ENCODE measurements at places on chromosomes 1 and 21. TPM values are rescaled to one million over a fixed set of nuclear protein-coding genes. Genes with fewer than 3 reads are reported as not detected.

DNA sequence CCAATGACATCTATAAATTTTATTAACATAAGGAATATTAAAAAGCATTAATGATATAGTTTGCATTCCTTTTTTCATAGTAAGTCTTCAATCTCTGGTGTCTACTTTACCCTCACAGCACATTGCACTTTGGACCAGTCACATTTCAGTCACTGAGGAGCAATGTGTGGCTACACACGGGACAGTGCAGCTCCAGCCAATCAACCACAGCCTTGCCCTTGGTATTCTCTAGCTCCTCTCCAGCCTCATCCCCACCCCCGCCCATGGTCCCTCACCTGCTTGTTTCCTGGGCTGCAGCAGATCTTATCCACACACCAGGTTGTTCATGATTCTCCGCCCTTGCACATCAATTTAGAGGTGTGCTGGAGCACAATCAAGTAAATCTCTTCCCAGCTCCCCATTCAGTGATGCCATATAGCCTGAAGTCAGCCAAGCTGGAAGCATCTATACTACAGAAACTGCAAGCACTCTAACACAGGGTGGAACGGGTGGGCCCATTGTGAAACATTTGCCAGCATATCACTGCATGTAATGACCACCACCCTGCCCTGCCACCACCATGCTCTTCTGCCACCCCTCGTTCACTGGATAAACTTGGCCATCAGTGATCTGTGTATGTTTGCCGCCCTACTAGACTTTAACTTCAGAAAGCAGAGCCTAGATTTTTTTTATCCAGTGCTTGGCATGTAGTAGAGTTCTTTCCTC, 93.0 kb upstream of the SLC44A3 start:
- peak; percentile 1 for DNase-seq
- H3K4me1 ChIP-seq = no peaks in the 10 kb centered on the region
- H3K27ac ChIP-seq = no peak overlapping the region
- H3K27me3 ChIP-seq = no peaks in the 10 kb centered on the region
- H3K4me3 ChIP-seq = no peak overlapping the region

DNA sequence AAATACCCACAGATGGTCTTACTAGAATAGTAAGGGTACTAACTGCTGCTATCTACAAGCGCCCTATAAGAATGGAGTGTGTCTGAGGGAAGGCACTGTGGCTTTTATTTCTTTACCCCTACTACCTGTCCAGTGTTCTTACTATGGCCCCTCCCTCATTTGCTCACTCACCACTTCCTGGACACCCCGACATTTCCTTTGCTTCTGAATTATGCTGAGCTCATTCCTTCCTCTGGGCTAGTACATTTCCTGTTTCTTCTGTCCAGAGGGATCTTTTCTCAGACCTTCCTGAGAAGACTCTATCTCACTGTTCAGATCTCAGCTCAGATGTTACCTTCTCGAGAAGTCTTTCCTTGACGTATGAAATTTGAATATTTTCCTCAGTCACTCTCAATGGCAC, 192.1 kb upstream of the DAB1 start:
- H3K36me3 ChIP-seq = no peaks in the 10 kb centered on the region
- H3K27ac ChIP-seq = no peak overlapping the region
- no peak overlapping the region for H3K4me3 ChIP-seq
- DNase-seq = no peak
- H3K27me3 ChIP-seq = no peaks in the 10 kb centered on the region

- DNase-seq = no peak
- H3K36me3 ChIP-seq = no peaks in the 10 kb centered on the region
- H3K4me3 ChIP-seq = no peak overlapping the region
- H3K27ac ChIP-seq = no peak overlapping the region
- H3K4me1 ChIP-seq = no peaks in the 10 kb centered on the region
- no peaks in the 10 kb centered on the region for H3K27me3 ChIP-seq
These were observed 23.2 kb downstream of the RPE65 start for GRCh38 chr1:68426594-68426993.

The LCE1E gene
- not detected for total RNA-seq

- H3K27ac ChIP-seq = no peak overlapping the region
- no peak for DNase-seq
- no peaks in the 10 kb centered on the region for H3K36me3 ChIP-seq
- H3K4me3 ChIP-seq = no peak overlapping the region
- H3K27me3 ChIP-seq = no peaks in the 10 kb centered on the region
These were observed 640.6 kb downstream of the PTPRU start for GRCh38 chr1:29876902-29877301.

GRCh38 chr21:44261675-44262295, at the start of gene DNMT3L:
DNMT3L (minus strand) TSS chr21:44261897; CDS start chr21:44261259, 638 bp downstream.
- DNase-seq = no peak
- H3K4me1 ChIP-seq = no peaks in the 10 kb centered on the region
- H3K4me3 ChIP-seq = no peak within 1 kb of the TSS

DNA sequence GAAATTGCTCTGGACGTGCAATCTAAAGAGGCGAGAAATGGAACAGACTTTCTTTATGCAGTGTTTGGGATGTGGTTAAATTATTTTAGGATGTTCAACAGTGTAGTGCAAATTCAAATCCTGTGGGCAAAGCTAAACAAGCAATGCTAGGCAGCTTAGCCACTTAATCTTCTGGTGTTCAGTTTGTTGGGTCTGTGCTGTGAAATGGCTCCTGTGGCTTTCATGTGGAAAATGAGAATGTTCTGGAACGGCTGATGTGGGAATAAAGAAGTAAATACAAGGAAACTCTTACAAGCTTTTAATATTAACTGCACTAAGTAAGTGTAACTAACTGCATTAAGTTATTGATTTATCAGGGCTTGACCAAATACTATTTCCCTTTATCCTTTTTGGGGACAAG, 766.6 kb downstream of the ADGRL2 start:
- no peaks in the 10 kb centered on the region for H3K36me3 ChIP-seq
- H3K4me3 ChIP-seq = no peak overlapping the region
- no peak overlapping the region for H3K27ac ChIP-seq
- H3K27me3 ChIP-seq = no peaks in the 10 kb centered on the region

The KIF17 gene
- total RNA-seq = 4.2 TPM

DNA sequence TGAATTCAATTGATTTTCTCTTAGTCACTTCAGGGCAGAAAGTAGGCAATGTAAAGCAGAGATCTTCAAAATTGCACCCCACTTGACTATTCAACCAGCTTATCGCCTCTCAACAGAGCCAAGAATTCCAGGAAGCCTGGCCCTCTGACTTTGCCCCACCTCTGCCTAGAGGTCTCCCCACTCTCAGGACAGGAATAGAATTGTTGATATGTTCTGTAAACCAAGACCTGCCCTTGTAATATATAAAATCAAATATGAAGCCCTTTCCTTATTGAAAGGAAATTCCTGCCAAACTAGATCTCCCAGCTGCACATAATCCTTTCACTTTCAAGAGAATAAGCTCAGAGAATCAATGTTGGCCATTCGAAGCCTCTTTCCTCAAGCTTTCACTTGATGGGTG, 116.1 kb upstream of the DPT start:
- H3K4me1 ChIP-seq = no peaks in the 10 kb centered on the region
- no peaks in the 10 kb centered on the region for H3K36me3 ChIP-seq
- DNase-seq = no peak
- H3K4me3 ChIP-seq = no peak overlapping the region
- H3K27me3 ChIP-seq = no peaks in the 10 kb centered on the region

- DNase-seq = peak; percentile 43
- H3K4me1 ChIP-seq = no peaks in the 10 kb centered on the region
- no peaks in the 10 kb centered on the region for H3K27me3 ChIP-seq
- H3K27ac ChIP-seq = no peak overlapping the region
- no peaks in the 10 kb centered on the region for H3K36me3 ChIP-seq
- no peak overlapping the region for H3K4me3 ChIP-seq
These were observed 18.5 kb downstream of the PLA2G2D start for GRCh38 chr1:20100632-20101355.

- H3K27ac ChIP-seq = no peak overlapping the region
- H3K27me3 ChIP-seq = no peaks in the 10 kb centered on the region
- no peaks in the 10 kb centered on the region for H3K36me3 ChIP-seq
- H3K4me1 ChIP-seq = no peaks in the 10 kb centered on the region
- no peak for DNase-seq
These were observed 590.8 kb upstream of the PRMT6 start for GRCh38 chr1:106465666-106466065.

DNA sequence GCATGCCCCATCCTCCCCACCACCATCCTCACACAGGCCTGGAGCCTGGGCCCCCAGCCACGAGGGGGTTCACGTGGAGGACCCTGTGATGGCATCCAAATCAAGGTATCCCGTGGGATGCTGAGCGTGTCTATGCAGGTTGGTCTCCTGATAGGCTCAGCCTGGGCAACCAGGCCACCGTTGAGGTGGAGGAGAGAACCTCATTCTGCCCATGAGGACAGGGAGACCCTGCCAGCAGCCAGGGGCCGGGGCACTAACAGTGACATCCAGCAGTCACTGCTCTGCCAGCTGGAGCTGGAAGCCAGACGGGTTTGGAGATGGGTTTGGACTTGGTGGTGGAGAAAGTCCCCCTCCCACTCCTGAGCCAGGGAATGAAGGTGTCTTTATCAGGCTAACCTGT, 582.8 kb downstream of the MATN1 start:
- no peaks in the 10 kb centered on the region for H3K36me3 ChIP-seq
- H3K4me1 ChIP-seq = no peaks in the 10 kb centered on the region
- no peak overlapping the region for H3K27ac ChIP-seq
- no peak for DNase-seq
- no peak overlapping the region for H3K4me3 ChIP-seq

- H3K36me3 ChIP-seq = peaks cover 7% of the 10 kb centered on the region
- H3K27ac ChIP-seq = no peak overlapping the region
- H3K27me3 ChIP-seq = no peaks in the 10 kb centered on the region
- DNase-seq = no peak
- H3K4me1 ChIP-seq = no peaks in the 10 kb centered on the region
These were observed 29.2 kb downstream of the INKA2 start for GRCh38 chr1:111709986-111710385.

GRCh38 chr1:55214934-55215193, 300 bp downstream of the USP24 start:
- peaks cover 39% of the 10 kb centered on the region for H3K4me1 ChIP-seq
- peak overlapping the region; percentile 68 for H3K4me3 ChIP-seq
- no peaks in the 10 kb centered on the region for H3K27me3 ChIP-seq
- H3K36me3 ChIP-seq = no peaks in the 10 kb centered on the region

The PEAR1 gene
- 32.0 TPM for total RNA-seq

DNA sequence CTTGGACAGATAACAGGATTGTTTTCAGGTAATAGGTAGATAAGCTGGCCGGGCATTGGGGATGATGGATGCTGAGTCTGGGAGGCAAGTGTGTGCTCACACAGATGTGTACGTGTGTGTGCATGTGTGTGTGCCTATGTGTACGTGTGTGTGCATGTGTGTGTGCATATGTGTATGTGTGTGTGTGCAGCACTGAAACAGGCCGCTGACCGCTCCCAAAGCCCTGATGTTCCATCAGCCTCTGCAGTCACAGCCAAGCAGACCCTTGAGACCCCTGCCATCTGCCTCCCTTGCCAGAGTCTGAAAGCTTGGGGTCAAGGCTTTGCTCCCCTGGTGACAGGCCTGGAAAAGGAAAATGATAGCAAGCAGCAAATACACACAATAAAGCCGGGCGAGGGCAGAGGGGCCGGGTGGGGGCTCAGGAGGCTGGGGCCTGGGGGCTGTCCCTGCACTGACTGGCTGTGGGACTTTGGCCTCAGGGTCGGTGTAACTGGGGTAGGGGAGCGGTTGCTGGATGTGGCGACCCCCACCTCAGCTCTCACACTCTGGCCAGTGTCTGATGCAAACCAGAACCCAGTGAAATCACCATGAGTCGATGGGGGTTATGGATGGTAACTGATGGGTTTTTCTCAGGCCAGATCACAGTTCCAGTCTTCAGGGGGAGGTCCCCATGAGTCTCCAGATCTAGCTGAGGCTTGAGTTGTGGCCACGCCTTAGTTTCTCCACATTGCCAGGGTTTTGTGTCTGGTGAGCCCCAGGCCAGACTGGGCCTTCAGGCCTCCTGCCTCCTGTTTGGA, 9.2 kb upstream of the TNFRSF8 start:
- no peaks in the 10 kb centered on the region for H3K36me3 ChIP-seq
- H3K4me1 ChIP-seq = no peaks in the 10 kb centered on the region
- no peak overlapping the region for H3K4me3 ChIP-seq
- DNase-seq = no peak
- no peak overlapping the region for H3K27ac ChIP-seq
- no peaks in the 10 kb centered on the region for H3K27me3 ChIP-seq

- no peaks in the 10 kb centered on the region for H3K27me3 ChIP-seq
- no peaks in the 10 kb centered on the region for H3K36me3 ChIP-seq
These were observed 15.4 kb upstream of the TSPAN1 start for GRCh38 chr1:46159516-46159915.

The GALE gene
- 16.3 TPM for total RNA-seq

The ZNF326 gene
- 16.5 TPM for total RNA-seq

The PLA2G4A gene
- 5.7 TPM for total RNA-seq

GRCh38 chr1:239550178-239550577, 163.8 kb downstream of the CHRM3 start:
- no peak for DNase-seq
- H3K4me3 ChIP-seq = no peak overlapping the region
- H3K27me3 ChIP-seq = no peaks in the 10 kb centered on the region
- no peaks in the 10 kb centered on the region for H3K36me3 ChIP-seq
- no peak overlapping the region for H3K27ac ChIP-seq
- H3K4me1 ChIP-seq = no peaks in the 10 kb centered on the region

The GPR157 gene
- total RNA-seq = 2.8 TPM

- peak; percentile 34 for DNase-seq
- H3K36me3 ChIP-seq = no peaks in the 10 kb centered on the region
- H3K4me1 ChIP-seq = no peaks in the 10 kb centered on the region
These were observed 122.7 kb downstream of the HMGB4 start for GRCh38 chr1:33986390-33987095.

DNA sequence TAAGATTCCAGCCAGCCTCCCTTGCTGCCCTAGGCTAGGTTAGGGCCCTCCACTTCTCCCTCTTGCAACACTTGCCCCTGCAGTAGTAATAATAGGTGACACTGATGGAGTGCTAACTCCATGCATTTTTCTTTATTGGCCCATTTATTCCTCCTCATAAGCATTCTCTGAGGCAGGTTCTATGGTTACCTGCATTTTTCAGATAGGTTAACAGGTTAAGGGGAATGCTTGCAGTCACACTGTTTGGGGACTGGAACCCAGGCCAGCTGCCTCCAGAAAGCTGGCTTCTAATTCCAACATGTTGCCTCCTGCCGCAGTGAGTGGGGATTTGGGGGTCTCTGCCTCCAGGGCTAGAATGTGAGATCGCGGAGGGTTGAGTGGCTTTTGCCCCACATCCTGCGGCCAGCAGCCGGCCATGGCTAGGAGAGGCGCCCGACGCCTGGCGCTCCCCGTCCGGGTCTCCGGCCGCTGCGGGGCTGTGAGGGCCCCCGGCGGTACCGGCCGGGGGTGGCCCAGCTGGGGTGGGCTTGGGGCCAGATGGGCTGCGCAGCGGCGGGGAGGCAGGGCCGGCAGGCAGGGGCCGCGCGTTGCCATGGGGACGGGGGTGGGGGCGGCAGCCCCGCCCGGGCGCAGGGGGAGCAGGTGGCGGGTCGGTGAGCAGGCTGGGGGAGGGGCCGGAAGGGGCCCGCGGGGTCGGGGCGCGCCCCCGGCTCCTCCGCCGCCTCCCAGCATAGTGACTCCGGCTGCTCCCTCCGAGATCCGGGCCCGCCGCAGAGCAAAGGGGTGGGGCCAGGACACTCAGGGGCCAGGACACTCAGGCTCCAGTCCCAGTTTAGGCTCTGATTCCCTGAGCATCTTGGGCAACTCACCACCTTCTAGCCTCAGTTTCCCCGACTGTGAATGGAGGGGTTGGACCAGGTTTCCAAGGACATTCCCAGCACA, 68.4 kb upstream of the SSBP3 start:
- no peak for DNase-seq
- H3K4me3 ChIP-seq = peak overlapping the region; percentile 54
- H3K27me3 ChIP-seq = peaks cover 4% of the 10 kb centered on the region
- peaks cover 14% of the 10 kb centered on the region for H3K4me1 ChIP-seq
- no peaks in the 10 kb centered on the region for H3K36me3 ChIP-seq

GRCh38 chr1:218171302-218171893, 113.7 kb upstream of the RRP15 start:
- H3K27me3 ChIP-seq = no peaks in the 10 kb centered on the region
- no peaks in the 10 kb centered on the region for H3K4me1 ChIP-seq
- H3K36me3 ChIP-seq = no peaks in the 10 kb centered on the region
- no peak overlapping the region for H3K27ac ChIP-seq
- H3K4me3 ChIP-seq = no peak overlapping the region
